ENCODE measurements at places on chromosomes 7 and 10. TPM values are rescaled to one million over a fixed set of nuclear protein-coding genes. Genes with fewer than 3 reads are reported as not detected.

The DOCK1 gene
- total RNA-seq, result 69.8 TPM

The TPK1 gene
- 0.59 TPM for total RNA-seq

The DNAJC30 gene
- 2.4 TPM for total RNA-seq

The MASTL gene
- 5.6 TPM for total RNA-seq

The FFAR4 gene
- total RNA-seq, result not detected

The ECHDC3 gene
- 3.9 TPM for total RNA-seq

The PKD1L1 gene
- under 0.01 TPM for total RNA-seq

The OGA gene
- 154 TPM for total RNA-seq

The SH2B2 gene
- total RNA-seq, result 4.7 TPM

The CYCS gene
- total RNA-seq, result 63.9 TPM

The CPA2 gene
- total RNA-seq, result not detected

The TMEM140 gene
- 3.3 TPM for total RNA-seq

The PRKG1 gene
- total RNA-seq, result 40.7 TPM

The ZC3HAV1L gene
- 20.2 TPM for total RNA-seq

The ADAM12 gene
- total RNA-seq, result 360 TPM

The SH2D4B gene
- not detected for total RNA-seq

The CALN1 gene
- under 0.01 TPM for total RNA-seq

The OR6B1 gene
- total RNA-seq, result not detected

The SPDYE11 gene
- total RNA-seq, result not detected

The MYL10 gene
- total RNA-seq, result not detected

The SEMA3C gene
- total RNA-seq, result 455 TPM

The FOXI2 gene
- not detected for total RNA-seq

The FAM131B gene
- 4.0 TPM for total RNA-seq

The HSPA12A gene
- total RNA-seq, result 10.7 TPM

The AQP1 gene
- 19.5 TPM for total RNA-seq

The BHLHA15 gene
- 1.3 TPM for total RNA-seq

The FEZF1 gene
- not detected for total RNA-seq

The HOXA10 gene
- total RNA-seq, result 13.7 TPM

The SPDYE18 gene
- not detected for total RNA-seq

The TMEM176A gene
- total RNA-seq, result not detected

The TACC2 gene
- total RNA-seq, result 7.8 TPM

The UBE2D4 gene
- total RNA-seq, result 8.6 TPM

The C7orf33 gene
- not detected for total RNA-seq

Data from smooth muscle cell of the umbilical artery (primary cell).